ENCODE measurements at places on chromosomes 3 and 15. TPM values are rescaled to one million over a fixed set of nuclear protein-coding genes. Genes with fewer than 3 reads are reported as not detected.

DNA sequence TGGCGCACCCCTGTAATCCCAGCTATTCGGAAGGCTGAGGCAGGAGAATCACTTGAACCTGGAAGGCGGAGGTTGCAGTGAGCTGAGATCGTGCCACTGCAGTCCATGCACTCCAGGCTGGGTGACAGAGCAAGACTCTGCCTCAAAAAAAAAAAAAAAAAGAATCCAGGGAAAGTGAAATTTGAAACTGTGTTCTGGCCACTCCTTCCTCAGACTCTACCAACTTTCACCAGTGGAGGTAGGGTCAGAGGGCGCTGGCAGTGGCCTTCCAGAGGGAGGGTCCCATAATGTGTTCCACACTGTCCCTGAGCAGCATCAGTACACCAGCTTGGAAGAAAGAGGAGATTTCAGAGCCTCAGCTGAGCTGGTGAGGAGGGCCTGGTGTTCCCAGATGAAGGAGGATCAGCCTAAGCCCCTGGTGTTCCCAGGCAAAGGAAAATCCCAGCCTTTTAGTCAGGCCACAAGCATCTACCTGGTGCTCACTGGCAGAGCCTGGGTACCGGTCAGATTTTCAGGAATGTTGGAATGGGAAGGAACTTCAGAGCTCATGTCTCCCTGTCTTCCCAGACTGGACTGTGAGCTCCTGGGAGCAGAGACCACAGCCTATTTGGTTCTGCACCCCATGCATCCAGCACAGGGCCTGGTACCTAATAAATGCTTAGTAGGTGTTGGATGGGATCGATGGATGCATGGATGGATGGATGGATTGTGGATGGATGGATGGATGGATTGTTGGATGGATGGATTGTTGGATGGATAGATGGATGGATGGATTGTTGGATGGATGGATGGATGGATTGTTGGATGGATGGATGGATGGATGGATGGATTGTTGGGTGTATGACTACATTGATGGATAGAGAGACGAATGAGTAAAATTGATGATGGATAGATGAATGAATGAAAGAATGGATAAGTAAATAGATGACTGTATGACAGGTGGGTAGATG lies 117.9 kb downstream of the CORO2B start:
- DNase-seq: no peak

DNA sequence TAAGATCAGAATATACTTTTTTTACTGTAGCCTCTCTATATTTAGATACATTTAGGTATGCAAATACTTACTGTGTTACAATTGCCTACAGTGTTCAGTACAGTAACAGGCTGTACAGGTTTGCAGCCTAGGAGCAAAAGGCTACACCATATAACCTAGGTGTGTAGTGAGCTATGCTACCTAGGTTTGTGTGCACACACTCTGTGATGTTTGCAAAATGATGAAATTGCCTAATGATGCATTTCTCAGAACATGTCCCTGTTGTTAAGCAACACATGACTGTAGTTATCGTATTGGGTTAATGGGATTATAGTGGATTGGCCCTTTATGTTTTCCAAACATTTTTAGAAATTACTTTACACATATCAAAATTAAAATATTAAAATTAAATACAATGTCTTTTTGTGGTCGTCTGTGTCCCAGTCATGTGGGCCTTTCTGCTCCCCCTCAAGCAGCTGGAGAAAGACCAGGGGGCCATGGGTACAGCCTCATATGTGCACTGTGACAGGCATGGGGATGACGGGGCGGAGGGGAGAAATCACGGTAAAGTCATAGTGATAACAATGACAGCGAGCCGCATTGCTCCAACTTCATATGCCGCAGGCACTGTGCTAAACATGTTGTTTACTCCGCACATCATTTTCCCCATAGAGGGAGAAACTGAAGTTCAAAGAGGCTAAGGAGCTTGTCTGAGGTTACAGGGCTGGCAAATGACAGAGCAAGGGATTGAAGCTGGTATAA lies 27.4 kb upstream of the PLA2G4E start:
- no peak for DNase-seq

GRCh38 chr15:51283026-51283425 lies 55.4 kb downstream of the CYP19A1 start:
- no peak for DNase-seq

DNA sequence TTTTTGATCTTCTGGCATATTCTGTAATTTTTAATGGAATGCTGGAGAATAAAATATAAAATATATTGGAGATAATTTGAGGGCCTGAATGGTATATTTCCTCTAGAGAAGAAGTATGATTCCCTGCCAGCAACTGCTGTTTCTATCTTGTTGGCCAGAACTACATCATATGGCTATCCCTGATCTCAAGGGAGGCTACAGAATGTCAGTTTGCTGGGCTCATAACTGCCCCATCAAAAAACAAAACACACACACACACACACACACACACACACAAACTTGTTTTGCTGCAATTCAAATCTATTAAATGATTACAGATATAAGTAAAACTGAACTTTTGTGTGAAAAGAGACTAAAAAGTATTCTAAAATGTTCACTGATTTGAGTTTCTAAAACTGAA lies 51.0 kb downstream of the RASA2 start:
- no peak for DNase-seq

DNA sequence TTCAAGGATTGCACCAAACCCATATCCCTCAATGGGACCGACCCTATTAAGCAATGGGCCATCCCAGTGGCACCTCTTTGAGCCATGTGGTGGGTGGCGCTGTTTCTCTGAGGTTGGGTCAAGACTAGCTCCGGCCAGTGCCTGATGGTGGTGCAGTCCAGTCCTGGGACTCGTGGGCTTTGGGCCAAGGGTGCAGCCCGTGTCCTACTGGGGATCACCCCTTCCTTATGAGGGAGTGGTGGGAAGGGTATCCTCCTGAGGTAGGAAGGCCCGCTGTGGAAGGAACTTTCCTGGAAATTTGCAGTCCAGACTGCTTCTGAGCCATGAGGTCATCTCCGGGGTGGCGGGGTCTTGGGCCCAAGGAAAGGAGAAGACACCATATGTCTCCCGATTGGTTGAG lies 231.6 kb downstream of the SNRPN start:
- no peak for DNase-seq

- no peak for DNase-seq
These were observed 25.4 kb downstream of the ALDH1A2 start for GRCh38 chr15:58040150-58040549.

GRCh38 chr3:195070336-195070735 lies 200.6 kb downstream of the XXYLT1 start:
- no peak for DNase-seq

DNA sequence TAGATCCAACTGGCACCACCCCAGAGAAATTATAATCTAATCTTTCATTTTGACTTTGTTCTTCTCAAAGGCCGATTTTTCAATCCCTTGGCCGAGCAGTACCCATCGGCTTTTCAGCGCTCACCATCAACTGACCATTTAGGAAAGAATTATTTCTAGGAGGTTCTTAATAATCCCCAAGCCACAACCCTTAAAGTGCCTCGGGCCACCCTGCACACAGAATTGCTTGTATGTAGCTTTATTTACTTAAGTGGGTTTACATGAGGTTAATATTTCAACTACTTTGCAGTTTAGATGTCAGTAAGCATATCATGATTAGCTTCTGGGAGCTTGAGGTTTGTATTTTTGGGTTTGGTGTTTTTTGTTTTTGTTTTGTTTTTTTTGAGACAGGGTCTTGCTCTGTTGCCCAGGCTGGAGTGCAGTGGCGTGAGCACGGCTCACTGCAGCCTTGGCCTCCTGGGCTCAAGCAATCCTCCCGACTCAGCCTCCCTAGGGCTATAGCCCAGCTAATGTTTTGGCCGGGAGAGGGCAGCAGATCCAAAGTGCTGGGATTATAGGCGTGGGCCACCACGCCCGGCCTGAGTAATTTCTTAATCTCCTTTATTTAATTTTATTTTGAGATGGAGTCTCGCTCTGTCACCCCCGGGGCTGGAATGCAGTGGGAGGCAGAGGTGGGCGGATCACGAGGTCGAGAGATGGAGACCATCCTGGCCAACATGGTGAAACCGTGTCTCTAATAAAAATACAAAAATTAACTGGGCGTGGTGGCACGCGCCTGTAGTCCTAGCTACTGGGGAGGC lies 801 bp upstream of the CDAN1 start:
- no peak for DNase-seq

The RBP2 gene
- polyA plus RNA-seq: 0.57 TPM

Measured in renal pelvis (tissue), 12 donors.